Muscle of leg (tissue), 16 donors: ENCODE measurements at places on chromosomes 16 and 17. TPM values are rescaled to one million over a fixed set of nuclear protein-coding genes. Genes with fewer than 3 reads are reported as not detected.

DNA sequence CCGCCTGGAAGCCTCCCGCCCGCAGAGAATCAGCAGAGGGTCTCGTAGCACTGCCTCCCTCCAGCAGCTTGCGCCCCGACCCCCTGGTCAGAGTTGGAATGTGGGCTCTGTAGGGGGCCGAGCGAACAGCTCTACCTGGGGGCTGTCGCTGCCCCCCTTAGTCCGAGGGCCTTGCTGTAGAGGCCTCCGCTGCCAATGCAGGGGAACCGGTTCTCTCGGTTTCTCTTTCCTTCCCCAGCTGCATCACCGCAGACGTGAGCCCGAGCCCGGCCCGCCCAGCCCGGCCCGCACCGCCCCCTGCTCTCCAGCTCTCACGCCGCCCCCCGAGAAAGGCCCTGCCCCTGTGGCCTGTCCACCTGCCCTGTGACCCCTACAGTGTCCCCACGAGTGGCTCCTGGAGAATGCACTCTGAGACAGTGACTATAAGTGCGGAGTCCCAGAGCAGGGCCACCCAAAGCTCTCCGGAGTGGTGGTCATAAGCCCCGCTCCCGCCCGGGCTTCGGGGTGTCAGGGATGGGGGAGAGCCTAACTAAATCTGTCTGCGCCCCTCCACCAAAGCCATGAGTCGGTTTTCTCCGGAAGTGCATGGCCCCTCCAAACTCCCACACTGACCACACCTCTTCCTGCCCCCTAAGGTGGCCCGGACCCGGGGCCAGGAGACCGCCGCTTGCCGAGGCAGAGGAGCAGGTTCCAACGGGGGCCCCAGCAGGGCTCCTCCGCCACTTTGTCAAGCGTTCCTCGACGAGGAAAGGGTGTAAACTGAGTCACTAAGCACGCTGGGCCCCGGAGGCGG is 1.7 kb downstream of the ARHGAP27 start:
- peak overlapping the region; percentile 49 for H3K4me3 ChIP-seq
- no peak overlapping the region for H3K27ac ChIP-seq
- peak; percentile 48 for DNase-seq
- H3K36me3 ChIP-seq = peaks cover under 1% of the 10 kb centered on the region

TMEM132E gene
- 0.80 TPM for total RNA-seq

NME2 gene
- 469 TPM for total RNA-seq

GRCh38 chr17:63066158-63066813 is 100.3 kb downstream of the TANC2 start:
- H3K4me1 ChIP-seq = no peaks in the 10 kb centered on the region
- H3K27me3 ChIP-seq = no peaks in the 10 kb centered on the region
- no peaks in the 10 kb centered on the region for H3K36me3 ChIP-seq
- H3K4me3 ChIP-seq = no peak overlapping the region
